Stimulated activated CD8-positive, alpha-beta memory T cell treated with anti-CD3 and anti-CD28 coated beads, Interleukin-12 subunit alpha, Interleukin-12 subunit beta, amount 100 ng/mL, for 1 hour (primary cell): ENCODE measurements at places on chromosomes 5 and 9.

- no peak for DNase-seq
These were observed 118.3 kb downstream of the SLC1A3 start for GRCh38 chr5:36724467-36725332.

DNA sequence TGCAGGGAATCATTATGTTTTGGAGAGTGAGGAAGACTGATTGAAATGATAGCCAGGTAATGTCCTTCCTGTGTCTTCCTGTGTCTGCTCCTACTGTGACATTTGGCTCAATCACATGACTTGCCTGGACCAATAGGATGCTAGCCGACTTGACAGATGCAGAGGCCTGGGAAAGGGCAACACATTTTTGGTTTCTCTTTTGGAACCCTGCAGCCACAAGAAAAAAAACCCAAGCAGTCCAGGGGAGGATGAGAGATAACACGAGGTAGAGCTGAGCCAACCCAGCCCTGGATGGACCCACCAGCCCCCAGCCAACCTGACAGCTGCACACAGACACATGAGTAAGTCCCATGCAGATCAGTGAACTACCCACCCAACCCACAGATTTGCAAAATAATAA is 256.1 kb upstream of the SMARCA2 start:
- no peak for DNase-seq

DNA sequence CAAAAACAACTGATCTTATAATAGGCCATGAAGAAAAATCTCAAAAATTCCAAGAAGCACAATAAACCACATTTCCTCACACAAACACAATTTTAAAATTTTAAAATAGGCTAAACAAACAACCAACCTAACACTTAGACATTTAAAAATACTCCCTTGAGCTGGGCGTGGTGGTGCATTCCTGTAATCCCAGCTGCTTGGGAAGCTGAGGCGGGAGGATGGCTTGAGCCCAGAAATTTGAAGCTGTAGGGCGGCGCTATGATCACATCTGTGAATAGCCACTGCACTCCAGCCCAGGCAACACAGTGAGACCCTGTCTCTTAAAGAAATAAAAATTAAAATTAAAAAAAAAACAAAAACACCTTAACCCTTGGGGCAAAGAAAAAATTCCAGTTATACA is 36.9 kb upstream of the TESK1 start:
- DNase-seq: no peak

- no peak for DNase-seq
These were observed 139.0 kb upstream of the ITGA1 start for GRCh38 chr5:52648726-52649125.

GRCh38 chr5:169893571-169893970 is 86.7 kb downstream of the INSYN2B start:
- no peak for DNase-seq
